ENCODE measurements at places on chromosomes 2 and 18.

GRCh38 chr18:44392933-44393332 is 287.8 kb upstream of the SETBP1 start:
- DNase-seq, result no peak

DNA sequence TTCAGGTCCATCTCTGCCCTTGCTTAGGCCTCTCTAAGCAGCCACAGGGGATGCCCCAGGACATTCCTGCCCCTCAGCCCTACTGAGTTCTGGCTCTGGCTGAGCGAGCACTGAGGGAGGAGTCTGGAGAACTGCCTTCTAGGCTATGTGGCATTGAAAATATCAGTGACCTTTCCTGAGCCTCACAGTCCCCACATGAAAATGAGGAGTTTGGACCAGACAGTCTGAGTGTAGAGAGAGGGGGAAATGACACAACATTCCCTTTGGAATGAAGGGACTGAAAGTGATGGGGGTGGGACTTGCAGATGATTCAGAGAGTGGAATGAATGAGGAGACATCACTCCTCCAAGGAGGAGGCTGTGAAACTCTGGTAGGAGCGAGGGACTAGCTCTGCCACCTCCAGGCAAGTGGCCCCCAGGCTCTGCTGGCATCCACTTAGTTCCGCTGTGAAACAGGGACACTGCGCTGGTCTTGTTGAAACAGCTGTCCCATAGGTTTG is 8.0 kb downstream of the TNS1 start:
- DNase-seq, result no peak

- DNase-seq, result no peak
These were observed 411.6 kb upstream of the TCF4 start for GRCh38 chr18:55999641-56000040.

DNA sequence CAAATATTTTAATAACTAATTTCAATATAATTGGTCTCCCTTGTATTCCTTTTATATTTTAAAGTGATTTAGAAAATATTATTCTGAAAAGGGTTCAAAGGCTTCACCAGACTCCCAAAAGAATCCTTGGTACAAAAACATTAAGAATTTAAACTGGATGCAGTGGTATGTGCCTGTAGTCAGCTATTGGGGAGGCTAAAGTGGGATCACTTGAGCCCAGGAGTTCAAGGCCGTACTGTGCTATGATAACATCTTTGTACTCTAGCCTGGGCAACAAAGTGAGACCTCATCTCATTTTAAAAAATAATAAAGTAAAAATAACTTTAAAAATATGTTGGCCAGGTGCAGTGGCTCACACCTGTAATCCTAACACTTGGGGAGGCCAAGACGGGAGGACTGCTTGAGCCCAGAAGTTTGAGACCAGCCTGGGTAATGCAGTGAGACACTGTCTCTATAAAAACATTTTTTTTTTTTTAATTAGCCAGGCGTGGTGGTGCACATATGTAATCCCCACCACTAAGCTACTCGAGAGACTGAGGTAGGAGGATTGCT is 14.7 kb downstream of the NCL start:
- DNase-seq, result no peak

DNA sequence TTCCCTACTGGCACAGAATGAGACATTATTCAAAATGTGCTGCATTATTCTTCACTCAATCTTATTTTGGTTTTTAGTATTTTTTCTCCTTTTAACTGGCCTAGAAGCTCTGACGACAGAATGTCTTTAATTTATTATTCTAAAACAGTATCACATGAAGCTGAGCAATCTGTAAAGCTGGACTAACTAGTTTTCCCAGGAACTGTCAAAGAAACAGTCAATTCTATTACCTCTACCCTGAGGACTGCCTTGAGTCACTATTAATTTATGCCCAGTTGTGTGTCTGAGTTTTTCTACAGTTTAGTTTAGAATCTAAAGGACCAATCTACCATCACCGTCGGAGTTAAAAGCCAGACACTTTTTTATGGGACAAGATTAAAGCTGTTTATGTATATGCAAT is 31.6 kb downstream of the MBD2 start:
- no peak for DNase-seq

- DNase-seq, result no peak
These were observed 402.3 kb downstream of the TGIF1 start for GRCh38 chr18:3852321-3852720.

DNA sequence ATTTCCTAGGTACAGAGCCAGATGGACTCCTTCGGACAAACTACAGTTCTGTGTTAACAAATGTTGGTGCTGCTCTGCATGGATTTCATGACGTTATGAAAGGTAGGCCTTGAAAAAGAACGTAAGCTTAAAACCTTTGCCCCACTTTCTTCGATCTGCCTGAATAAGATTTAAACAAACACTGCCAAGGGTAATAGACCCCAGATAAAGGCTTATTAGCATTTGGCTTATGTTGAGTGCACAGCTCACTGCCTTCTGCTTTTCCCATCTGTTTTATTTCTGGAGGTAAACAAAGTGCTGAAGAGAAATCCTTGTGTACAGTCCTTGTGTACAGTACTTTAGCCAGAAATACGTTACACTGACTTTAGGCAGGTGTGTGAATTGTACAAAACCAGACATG is 50.0 kb upstream of the STON1 start:
- DNase-seq, result no peak

DNA sequence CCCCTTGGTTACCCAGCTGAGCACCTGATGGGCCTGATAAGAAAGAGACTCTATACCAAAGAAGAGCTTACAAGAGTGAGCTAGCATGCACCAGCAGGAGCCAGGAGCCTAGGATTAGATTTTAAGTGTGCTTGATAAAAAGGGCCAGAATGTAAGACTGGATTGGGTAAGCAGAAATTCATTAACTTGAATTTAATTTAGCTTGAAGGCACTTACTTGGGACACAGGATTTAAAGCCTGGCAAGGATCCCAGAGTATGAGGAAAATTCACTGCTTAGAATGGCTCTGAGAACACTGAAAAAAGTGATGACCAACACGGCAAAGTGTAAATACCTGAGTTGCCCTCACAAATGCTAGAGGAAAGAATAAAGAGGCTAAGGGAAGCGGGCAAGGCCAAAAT is 91.3 kb upstream of the RBBP8 start:
- DNase-seq, result no peak

DNA sequence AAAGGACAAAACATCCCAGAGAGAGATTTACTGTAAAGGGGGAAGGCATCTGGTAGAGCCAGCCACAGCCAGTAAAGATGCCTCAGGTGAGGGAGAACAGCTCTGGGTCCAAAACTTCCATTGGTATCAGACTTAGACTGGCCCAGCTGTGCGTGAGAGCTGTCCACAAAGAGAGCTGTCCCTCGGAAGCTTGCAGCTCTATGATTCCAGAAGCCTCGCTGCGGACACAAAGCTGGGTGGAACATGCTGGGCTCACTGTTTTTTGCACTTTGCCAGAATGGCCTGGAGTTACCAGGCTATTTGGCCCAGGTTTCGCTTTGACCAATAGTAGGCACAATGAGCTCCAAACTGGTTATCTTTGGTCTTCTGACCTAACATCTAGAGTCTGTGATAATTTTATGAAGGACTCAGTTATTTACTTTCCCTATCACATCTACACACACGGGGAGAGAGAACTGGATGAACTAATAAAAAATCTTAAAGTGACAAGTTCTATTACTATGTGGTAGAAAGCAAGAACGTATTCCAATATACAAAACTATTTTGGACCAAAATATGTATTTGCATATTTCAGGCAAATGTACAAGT is 101.9 kb downstream of the DNER start:
- no peak for DNase-seq

DNA sequence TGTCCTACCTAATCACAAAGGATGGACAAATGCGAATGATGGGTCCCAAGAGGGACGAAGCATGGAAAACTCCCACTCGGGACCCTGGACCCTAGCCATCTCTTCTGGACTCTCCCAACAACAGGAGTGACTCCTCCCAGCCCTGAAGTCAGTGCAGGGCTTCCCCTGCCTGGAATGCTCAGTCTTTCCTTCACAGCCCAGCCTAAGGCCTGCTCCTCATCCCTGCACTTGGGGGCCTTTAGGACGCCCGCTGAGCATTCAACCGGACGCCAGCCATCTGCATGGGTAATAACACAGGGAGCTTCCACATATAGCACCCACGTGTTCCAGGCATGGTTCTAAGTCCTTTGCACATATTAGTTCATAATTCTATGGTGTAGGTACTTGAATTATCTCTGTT is 237.5 kb downstream of the KLHL29 start:
- no peak for DNase-seq

- no peak for DNase-seq
These were observed 202.7 kb downstream of the ACKR3 start for GRCh38 chr2:236772220-236772837.

DNA sequence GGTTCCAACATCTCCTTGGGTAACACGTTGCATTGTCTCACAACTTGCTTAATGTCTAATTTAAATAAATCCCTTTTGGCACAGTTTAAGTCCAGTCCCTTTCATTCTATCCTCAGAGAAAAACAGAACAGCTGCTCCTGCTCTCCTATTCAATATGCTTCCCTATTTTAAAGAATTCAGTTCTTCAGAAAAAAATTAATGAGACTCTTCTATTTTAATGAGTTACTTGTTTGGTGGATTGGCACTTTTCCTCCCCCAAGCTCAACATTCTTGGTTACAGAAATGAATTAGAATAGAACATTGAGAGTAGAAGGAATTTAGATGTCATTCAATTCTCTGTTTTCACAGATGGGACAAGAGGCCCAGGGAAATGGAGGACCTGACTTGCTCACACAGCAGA is 116.9 kb upstream of the ATP8B1 start:
- DNase-seq, result no peak

DNA sequence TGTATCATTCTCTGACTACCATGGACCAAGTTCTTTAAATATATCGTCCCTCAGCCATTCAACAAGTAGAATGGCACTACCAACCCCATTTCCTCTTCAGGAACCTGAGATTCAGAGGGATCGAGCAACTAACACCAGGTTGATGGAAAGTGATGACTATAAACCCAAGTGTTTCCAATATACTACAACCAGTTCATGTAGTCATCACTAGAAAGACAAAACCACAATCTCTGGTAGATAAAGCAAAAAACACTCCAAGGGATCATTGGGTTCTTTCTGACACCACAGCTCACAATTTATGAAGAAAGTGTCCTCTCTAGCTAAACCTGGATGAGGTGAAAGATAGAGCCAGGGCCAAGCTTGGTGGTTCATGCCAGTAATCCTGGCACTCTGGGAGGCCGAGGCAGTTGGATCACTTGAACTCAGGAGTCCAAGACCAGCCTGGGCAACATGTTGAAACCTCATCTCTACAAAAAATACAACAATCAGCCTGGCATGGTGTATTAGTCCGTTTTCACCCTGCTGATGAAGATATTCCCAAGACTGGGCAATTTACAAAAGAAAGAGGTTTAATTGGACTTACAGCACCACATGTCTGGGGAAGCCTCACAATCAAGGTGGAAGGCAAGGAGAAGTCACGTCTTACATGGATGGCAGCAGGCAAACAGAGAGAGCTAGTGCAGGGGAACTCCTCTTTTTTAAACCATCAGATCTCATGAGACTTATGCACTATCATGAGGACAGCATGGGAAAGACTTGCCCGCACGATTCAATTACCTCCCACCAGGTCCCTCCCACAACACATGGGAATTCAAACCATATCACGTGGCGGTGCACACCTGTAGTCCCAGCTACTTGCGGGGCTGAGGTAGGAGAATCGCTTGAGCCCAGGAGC is 2.2 kb downstream of the CD226 start:
- DNase-seq, result no peak

- DNase-seq, result no peak
These were observed 396.3 kb downstream of the IRS1 start for GRCh38 chr2:226403369-226403768.

GRCh38 chr2:108884619-108885018 is 98.0 kb downstream of the CCDC138 start:
- no peak for DNase-seq

- no peak for DNase-seq
These were observed 7.1 kb upstream of the CELF4 start for GRCh38 chr18:37572736-37573135.

GRCh38 chr2:174771136-174771535 is 6.9 kb upstream of the CHRNA1 start:
- no peak for DNase-seq

DNA sequence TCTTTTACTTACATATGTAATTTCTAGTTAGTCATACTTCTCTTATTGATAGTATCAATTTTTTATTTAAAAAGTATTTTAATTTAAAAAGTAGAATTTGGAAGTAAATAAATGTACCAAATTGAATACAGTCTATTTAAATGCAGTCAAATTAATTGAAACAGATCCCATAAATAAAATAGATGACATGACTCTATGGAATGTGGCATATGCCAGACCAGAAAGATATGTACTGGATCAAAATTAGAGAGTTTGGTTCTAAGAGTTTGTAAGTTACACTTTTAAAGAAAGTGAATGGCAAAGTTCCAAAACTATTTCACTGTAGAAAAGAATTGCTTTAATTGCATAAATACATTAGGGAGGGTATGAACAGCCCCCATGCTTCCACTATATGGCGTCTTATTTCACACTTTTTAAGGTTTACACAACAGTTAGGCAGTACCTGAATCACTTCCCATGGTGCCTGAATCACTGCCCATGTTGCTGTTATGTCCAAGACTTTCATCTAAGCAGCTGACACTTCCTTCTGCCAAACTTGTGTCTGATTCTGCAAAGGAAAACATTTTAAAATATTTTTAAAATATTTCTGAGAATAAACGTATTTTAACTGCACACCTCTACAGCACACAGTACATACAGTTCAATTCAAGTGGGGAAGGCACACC is 25.2 kb downstream of the IFIH1 start:
- DNase-seq, result no peak

DNA sequence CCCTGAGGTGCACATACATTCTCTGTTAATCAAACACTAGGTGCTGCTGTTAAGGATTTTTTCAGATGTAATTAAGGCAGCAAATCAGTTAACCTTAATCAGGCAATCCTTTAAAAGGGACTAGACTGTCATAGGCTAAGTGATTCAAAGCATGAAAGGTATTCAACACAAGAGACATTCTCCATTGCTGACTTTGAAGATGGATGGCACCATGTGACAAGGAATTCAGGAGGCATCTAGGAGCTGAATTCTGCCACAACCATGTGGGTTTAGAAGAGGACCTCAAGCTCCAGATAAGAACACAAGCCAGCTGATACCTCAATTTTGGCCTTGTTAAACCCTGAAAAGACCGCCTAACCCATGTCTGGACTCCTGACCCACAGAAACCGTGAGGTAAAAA is 84.0 kb downstream of the SMAD2 start:
- DNase-seq, result no peak

- no peak for DNase-seq
These were observed 145.8 kb upstream of the ID2 start for GRCh38 chr2:8535821-8536685.

DNA sequence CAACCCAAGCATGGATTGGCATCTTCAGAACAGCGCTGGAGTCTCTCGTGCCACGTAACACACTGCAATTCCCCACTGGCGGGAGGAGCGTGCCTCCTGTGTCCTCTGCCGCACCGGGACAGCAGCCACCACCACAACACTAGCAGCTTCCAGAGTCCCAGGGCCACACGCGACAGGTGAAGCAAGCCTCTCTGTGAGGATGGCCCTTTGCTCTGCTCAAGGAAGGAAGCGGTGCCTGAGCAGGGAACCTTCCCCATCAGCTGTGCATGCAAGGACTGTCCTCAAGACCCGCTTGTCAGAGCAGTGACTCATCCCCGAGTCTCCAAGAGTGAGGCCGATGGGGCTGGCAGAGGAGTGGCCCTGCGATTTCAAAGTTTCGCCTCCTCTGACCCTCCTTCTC is 44.0 kb downstream of the TTC32 start:
- DNase-seq, result no peak

Data from stimulated activated CD4-positive, alpha-beta T cell treated with anti-CD3 and anti-CD28 coated beads, Interleukin-1b, Interleukin-23, amount 100 ng/mL, for 1 hour (primary cell).